Right cardiac atrium (tissue), 5 donors: ENCODE measurements at places on chromosomes 12 and 14. TPM values are rescaled to one million over a fixed set of nuclear protein-coding genes. Genes with fewer than 3 reads are reported as not detected.

- DNase-seq = no peak
Observed at GRCh38 chr12:70244409-70244808, 1.2 kb downstream of the CNOT2 start.

The KERA gene
- total RNA-seq = not detected

DNA sequence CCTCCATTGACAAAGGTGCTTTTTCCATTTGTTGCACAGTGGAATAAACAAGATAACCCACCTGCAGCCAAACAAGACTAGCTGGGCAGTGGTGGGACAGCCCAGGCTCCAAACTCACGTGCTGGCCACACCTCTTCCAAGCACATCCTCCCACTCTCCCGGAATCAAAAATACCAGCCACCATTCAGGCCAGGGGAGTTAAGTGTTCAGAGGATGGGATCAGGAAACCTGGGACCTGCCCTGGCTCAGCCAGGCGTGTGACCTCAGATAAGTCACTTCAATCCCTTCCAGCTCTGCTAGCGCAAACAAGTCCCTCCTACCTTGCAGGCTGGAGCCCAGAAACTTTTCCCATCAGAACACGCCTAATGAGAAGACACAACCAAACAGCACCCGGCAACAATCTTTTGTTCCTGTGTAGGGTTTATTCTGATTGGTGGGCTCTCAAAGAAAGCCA is 43.3 kb downstream of the ACTN1 start:
- DNase-seq = peak; percentile 84

The IL31 gene
- not detected for total RNA-seq

- no peak for DNase-seq
Observed at GRCh38 chr12:95633049-95633731, 81.9 kb upstream of the USP44 start.

The DBX2 gene
- 0.17 TPM for total RNA-seq

The RNF212B gene
- not detected for total RNA-seq

DNA sequence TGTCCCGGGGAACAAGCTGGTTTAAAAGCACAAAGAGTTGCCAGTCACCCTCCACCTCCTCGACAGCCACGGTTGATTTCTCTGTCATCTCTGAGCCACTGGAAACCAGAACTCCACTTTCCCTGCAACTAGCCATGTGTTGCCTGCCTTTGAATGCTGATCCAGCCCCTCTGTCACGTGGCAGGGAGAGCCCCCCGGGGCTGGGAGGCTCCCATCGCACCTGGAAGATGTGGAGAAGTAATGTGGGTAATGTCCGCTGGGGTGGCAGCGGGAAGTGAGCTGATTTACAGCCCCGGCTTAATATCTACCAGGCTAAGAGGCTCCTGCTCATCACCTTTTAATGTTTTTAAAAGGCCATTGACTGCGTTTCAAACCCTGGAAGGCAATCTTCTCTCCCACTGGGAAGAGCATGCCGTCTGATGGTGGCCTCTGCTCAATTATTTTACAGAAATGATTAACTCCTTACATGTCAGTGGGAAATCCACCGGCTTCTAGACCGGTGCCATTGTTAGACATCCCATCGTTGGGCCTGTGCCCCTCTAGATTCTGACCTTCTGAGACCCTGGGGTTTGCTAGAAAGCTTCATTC is 7.4 kb downstream of the PRIMA1 start:
- no peak for DNase-seq

The FICD gene
- 7.1 TPM for total RNA-seq

The SDR39U1 gene
- total RNA-seq = 74.6 TPM

DNA sequence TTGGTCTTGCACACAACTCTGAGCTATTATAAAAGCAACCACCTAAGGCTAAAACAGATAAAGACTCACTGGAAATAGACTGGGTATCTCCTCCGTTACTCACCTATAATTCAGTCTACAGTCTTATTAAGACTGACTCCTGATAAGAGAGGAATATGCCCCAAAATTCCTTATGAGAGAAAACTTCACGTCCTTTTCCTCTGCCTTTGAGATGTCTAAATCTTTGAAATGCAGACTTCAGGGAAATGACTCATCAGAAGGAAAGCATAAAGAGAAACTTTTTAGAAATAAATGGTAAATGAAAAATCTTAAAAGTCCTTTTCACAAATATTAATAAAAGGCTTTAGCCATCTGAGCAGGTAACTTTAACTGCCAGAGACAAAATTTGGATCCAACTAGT is 187.5 kb upstream of the RTL1 start:
- no peak for DNase-seq

DNA sequence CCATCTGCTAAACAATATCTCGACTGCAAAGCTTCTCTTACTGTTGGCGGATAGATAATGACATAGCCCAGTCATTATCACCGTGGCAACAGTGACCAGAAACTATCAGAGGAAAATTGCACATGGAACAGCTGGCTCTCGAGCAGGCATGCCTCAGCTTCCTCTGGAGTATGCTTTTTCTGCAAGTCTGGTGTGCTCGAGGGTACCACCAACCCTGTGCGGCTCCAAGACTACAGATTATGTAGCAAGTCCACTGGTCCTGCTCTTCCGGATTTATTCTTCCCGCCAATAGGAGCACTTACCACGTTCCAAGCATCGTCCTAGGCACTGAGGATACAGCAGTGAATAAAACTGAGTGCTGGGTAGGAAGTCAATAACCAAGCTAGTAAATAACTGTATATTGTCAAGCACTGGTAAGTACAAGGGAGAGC is 1.4 kb upstream of the GLRX5 start:
- DNase-seq = no peak

DNA sequence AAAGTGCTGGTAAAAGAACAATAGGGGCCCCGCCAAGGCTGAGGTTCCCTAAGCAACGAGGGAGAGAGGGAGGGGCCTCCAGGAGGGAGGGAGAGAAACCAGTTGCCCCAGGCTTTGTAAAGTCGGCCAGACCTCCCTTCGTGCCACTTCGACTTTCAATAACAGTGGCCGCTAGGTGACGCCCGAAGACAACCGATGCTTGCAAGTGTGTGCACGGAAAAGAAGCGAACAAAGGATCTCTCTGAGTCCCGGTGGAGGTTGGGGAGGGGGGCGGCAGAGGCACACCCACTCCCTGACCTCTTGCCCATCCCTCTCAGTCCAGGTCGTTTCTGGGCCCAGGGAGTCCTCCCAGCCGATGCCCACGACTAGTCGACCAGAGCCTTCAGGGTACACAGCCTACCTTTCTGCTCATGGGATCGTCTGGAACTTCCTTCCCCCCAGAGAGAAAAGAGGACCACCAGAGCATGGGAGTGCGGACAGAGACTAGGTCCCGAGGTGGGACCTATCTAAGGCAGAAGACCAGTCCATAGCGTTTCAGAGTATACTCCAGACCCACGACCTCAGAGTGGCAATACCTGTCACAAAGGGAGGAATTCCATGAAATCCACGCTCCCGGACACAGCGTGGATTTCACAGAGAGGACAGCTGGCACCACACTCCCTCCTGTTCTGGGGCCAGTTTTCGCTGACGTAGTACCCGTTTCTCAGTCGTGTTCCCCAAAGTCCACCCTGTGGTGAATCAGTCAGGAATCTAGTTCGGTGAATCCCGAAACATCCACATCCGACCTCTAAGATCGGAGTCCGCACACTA is 262.7 kb upstream of the ALG10B start:
- DNase-seq = no peak

The TIMELESS gene
- 3.6 TPM for total RNA-seq

DNA sequence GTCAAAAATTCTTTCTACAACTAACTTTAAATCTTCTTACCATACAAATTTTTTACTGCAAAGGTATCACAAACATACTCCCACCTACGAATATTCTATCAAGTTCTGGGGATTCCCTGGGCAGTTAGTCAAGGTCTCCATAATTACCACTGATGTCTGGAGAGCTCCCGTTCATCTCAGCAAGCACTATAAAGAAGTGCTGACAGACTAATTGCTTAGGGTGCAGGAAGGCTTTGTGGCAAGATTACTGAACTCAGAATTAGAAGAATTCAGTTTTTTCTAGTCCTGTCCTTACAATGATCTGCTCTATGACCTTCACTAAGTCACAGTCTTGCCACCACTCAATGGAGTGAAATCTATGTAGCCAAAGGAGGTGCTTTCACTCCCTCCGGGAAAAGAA is 61.5 kb downstream of the DUSP16 start:
- no peak for DNase-seq

DNA sequence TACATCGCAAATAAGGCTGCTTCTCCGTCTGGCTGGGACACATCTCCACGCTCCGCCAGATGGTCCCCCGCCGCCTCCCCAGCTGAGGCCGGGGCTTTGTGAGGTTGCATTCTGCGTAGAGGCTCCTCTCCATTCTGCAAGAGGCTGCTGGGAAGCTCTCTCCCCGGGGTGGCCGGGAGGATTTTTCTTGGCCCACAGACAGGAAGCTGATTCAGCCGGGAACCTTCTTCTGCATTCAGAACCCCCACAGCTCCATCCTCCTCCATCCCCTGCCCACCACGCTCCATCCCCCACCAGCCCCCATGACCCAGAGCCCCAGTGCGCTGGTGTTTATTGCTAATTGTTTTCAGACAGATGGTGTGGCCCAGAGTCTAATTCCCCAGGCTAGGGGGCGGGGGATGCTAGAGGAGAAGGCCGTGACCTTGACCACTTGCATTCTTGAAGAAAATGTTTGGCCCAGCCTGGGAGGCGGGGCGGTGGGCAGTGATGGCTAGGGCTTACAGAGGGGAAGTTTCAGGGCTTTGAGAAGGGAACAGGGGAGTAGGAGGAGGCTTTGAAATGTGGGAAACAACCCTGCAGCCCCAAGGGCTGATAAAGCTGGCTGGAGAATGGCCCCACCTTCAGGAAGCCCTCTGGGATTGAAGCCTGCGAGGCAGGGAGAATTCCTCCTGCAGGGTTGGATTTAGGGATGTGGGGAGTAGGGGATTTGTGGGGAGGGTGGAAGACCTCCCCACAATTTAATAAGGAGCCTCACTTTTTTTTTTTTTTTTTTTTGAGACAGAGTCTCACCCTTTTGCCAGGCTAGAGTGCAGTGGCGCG is 88.5 kb upstream of the NCOR2 start:
- DNase-seq = peak; percentile 95

The RIPK3 gene
- 7.0 TPM for total RNA-seq

The KLRF1 gene
- 0.28 TPM for total RNA-seq
